ENCODE measurements at places on chromosomes 4 and X.

DNA sequence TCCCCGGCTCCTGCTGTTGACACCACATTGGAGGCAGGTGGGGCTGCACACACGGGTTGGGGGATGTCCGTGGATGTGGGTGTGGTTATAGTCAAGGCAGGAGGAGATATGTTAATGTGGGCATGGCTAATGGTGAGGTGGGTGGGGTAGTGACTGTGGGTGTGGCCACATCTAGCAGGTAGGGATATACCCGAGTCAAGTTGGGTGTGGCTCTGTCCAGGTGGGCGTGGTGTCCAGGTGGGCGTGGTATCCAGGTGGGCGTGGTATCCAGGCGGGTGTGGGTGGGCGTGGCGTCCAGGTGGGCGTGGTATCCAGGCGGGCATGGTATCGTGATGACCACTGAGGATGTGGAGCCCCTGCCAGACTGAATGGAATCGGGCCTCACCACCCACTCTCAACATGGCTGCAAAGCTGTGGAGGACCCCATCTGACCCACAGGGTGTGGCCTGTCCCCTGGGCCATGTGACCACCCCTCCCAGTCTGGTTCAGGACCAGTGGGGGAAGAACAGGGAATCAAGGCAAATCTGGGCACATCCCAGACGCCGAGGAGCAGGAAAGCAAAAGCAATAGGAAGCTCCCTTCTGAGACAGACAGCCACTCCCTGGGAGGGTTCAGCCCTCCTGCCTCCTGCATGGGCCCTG, 21.0 kb downstream of the MAN2B2 start:
- no peak for DNase-seq

GRCh38 chr4:39657465-39657864, 18.8 kb upstream of the SMIM14 start:
- no peak for DNase-seq

DNA sequence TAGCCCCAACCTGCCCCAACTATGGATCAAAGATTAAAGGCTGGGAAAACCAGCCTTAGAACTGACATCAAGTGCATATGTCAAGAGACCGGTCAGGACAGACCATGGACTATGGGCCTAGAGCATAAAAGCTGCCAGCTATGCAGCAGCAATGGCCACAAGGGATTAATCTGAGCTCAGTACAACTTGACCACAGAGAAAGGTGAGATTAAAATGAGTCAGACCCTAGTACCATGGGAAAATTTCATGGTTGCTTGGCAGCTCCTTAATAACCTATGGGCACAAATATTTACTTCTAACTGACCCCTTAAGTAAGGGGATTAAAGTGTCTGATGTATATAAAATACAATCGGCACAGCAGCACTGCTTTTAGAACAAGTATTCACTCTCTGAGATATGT, 54.4 kb downstream of the CBR4 start:
- DNase-seq, result no peak

DNA sequence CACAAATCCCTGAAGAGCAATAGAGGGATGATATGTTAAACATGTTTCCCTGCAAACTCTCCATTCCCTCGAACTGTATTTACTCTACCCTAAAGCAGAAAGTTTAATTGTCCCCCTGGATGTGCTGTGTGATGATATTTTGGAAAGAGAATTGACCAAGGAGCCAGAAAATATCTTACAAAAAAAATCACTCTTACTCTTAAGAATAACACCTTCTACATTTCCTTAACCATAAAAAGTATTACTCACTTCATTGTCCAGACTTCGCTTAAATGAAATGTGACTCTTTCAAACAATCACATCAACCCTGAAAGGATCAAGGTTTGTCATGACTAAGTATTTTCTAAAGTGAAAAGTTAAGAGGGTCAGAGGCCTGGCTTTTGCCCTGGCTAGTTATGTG, 49.0 kb upstream of the EGFL6 start:
- no peak for DNase-seq

- DNase-seq, result no peak
Measured at GRCh38 chrX:44974451-44974850, 101.5 kb downstream of the KDM6A start.

DNA sequence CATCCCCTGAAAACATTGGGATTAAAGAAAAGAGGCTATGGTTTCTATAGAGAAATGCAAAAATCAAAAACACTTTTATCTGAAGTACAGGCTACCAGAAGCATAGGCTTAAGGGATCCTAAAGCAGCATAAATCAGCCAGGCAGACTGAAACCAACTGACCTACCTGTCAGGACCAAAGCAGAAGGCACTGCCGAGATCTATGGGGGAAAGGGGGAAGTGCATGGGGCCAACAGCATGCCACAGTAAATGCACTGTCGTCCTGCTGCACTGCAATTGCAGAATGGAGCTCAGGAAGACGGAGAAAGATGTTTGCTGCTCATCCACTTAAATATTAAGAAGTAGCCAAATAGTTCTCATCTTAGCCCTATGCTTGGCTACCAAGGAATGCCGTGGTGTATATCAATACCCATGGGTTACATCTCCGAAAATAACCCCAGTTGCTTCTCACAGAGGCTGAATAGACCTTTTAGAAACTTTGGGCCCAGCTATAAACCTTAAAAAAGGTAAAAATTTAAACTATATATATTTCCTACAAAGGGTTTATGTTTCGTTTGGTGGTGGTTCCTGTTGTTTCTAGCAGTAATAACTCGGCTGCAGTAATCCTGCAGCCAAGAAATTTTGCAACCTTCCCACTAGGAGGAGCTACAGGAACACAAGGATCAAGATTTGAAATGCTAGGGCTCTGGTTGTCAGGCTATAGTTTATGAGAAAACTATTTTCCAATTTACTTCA, 312.2 kb upstream of the DIAPH2 start:
- no peak for DNase-seq

All from activated CD4-positive, alpha-beta memory T cell treated with anti-CD3 and anti-CD28 coated beads, Interleukin-2, amount 10 ng/mL, durations not matched to agents 7 days and 5 days (primary cell).